NCI-H510A treated with DMSO at 0.1 percent for 48 hours (cell line): ENCODE measurements at places on chromosomes 3 and 15.
A peak's percentile ranks its signal among the peaks of the same experiment; 100 is the strongest.

- no peak for DNase-seq
Measured at GRCh38 chr15:40565333-40566238, 744 bp upstream of the CCDC32 start.

DNA sequence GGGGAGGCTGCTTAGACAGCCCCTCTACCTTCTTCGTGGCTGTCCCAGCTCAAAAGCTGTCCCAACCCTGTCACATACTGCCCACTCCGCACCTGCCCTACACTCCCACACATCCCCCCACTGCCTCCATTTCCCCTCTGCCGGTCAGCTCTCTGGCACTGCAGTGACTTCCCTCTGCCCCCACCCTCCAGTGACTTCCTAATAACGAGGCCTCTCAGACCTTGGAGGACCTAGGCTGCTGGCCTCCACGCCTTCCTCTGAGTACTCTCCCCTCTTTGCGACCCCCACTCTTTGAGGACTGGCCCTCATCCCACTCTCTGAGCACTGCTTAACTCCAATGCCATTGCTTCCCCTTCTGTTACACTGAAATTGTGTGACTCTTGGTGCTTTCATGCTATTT lies 45.3 kb downstream of the KY start:
- DNase-seq = no peak

DNA sequence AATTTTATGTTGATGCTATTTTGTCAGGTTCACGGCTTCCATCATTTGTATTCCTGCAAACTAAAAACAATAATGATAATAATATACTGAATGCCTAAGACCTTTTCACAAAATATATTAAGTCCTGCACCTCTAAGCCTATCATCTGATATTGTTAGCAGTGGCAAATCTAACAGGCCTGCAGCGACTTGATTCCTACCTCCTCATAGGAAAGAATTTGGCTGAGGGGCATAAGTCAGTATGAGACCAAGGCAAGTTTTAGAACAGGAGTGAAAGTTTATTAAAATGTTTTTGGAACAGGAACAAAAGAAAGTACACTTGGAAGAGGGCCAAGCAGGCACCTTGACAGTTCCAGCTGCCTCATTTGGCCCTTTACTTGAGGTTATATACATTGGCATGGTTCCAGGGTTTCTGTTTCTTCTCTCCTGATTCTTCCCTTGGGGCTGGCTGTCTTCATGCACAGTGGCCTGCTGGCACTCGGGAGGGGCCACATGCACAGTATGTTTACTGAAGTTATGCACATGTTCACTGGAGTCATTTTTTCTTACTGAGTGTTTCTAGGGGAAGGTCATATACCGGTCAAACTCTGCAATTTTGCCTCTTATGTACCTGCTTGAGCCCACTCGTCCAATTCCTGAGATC lies 418.1 kb downstream of the EPHA6 start:
- peak; percentile 18 for DNase-seq

GRCh38 chr15:53324061-53324460 lies 435.4 kb downstream of the WDR72 start:
- DNase-seq = no peak

GRCh38 chr3:30908456-30909037 lies 14.1 kb upstream of the GADL1 start:
- DNase-seq = no peak

DNA sequence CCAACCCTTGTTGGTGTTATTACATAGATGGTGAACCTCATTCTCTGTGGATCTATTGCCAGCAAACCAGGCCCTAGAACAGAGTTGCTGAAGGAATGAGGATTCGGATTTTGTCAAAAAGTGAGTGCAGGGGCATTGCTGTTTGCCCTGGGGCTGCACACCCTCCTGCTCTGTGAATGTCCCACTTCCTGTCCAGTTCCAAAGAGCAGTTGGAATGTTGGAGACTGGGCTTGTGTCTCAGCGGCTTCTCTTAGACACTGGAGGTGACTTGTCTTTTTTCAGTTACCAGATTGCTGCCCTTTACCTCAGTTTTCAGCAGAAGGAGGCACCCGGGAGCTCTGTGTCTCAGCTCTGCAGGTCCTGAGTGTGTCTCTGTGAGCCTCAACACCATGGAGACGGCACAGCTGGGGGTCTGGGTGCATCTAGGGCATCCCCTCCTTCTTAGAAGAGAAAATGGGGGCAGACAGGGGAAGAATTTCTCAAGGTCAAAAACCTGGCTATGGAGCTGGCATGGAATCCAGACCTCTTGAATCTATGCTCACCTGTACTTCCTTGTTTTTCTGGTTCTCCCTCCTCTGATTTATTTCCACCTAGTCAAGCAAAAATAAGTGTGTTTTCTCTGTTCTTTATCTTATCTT lies 46.3 kb downstream of the LIMD1 start:
- peak; percentile 14 for DNase-seq

DNA sequence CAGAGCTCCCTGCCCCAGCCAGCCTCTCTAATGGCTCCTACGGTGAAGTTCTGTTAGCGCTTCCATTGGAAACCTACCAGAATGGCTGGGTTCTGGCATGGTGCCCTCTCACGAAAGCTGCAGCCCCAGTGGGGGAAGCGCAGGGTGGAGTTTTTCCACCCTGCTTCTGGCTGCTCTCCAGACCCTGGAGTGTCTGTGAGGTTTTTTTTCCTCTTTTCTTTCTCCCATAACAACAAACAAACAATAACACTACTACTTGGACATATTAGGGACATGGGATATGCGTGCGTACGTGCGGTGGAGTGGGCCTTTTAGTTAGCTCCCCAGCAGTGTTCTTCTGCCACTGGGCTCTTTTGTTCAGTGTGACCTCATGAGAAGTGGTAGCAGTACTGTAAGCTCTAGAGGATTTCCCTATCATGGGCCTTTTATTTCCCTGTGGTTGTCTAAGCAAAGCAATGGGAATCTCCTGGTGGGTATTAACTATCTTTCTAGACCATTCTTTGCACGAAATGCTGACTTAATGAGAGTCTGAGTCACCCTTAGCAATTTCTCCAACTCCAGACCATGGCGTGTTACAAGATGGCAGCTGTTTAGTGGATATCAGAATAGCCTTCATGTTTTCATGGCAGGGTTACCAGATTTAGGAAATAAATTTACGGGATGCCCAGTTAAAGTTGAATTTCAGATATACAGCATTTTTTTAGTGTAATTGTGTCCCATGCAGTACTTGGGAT lies 161.9 kb downstream of the FNDC3B start:
- DNase-seq = peak; percentile 83

- DNase-seq = no peak
Measured at GRCh38 chr3:125433091-125433534, 58.0 kb upstream of the ZNF148 start.

DNA sequence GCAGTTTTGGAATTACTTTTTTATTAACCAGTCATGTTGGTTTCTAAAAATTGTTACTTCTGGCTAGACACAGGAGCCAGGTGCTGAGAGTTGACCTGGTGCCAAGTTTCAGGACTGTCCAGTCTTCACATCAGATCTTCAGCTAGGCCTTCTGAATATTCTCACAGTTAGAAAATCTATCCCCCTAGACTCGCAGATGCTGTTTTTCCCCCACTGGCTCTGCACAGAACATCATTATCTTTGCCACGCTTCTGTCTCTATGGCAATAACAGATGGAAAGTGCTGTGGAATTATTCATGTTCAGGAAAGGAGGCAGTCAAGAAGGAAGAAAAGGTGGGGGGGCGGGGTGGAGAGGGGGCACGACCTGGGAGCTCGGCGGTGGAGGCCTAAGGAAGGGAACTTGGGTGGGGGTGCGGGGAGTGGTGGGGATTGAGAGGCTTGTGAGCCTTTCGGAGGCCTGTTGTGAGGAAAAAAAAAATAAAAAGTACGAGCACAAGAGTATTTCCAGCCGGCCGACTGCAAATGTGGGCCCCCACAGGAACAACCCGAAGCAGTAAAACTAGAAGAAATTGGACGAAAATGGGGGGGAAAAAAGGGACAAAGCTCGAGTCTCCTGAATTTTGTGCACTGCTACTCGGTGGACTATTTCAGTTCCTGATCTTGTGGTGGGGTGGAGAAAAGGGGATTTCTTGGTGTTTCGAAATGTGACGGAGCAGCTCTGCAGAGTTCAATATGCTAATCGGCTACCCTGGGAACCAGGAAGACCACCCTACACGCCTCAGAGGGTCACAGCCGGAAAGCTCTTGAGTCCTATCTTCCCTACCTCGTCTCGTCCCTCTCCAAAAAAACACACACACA lies 1.5 kb upstream of the SKIL start:
- peak; percentile 73 for DNase-seq

DNA sequence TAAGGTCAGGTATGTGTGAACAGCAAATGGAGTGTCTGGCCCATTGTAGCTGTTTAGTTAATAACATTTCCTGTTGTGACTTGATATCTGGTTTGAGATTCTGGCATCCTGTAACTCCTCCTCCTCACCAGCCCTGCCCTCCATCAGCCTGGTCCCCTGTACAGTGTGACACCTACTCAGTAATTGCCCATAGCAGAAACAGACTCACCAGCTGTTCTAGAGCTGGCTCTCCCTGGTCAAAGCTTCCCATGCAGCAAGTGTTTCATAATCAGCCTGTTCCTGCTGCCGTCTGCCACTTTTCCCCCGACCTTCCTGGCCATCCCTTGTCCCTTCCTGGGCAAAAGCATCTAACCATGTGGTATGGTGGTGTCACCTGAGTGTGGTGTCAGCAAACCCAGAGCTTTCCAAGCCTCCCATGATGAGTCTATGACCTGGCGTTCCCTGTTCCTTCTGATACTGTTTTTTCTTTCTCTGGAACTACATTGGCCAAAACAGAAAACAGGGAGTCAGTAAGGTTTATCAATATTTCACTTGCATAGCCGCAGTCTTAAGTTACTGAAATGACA lies 55.4 kb downstream of the B3GALNT1 start:
- DNase-seq = no peak

DNA sequence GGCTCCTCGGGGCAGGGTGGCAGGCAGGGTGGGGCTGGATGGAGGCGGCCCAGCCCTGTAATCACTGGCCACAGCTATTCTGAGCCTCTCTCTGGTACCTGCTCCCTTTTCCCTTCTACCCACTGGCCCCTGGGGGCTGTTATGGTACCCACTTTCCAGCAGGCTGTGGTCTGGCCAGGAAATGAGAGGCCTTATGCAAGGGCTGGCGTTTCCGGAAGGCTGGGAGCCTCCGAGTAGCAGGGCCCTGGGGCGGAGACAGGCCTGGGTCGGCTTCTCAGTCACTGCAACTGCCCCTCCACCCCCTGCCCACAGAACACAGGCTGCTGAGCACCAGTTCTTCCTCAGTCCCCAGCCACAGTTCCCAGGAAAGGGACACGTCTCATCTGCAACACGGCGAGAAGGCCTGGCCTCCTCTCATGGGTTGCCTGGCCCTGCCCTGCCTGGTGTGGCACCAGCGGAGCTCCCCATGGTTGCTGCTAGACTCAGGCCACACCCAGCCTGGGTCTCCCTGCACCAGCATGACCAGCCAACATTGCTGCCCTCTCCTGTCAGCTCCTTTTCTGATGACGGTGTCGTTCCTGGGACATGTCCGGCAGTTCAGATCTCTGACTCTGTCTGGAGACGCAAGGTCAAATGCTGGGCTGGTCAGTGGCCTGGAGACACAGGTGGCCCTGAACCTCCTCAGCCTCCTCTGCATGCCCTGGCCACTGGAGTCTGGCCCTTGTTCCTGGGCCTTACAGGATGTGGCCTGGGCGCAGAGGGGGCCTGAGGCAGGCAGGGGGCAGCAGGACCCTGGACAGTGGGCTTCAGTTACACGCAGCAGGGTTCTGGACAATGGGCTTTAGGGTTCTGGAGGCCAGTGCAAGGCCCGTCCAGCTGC lies 6.5 kb downstream of the CHST13 start:
- no peak for DNase-seq

GRCh38 chr3:186487819-186488218 lies 56.4 kb downstream of the CRYGS start:
- no peak for DNase-seq

DNA sequence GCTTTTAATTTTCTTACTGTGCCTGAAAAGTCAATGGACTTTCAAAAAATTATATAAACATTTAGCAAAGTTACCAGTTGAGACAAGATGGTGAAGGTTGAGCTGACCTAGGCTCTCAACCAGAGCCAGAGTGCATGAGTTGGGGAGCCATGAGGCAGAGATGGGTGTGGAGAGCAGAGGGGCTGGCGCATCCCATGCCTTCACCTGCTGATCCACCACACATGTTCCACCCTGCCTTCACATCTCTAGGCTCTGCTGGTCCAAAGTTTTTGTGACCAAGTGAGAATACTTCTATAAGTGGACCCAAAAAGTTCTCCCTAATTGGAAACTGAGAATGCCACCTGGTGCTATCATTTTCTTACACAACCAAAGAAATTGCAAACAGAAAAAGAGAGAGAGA lies 47.3 kb downstream of the CCR3 start:
- DNase-seq = no peak

DNA sequence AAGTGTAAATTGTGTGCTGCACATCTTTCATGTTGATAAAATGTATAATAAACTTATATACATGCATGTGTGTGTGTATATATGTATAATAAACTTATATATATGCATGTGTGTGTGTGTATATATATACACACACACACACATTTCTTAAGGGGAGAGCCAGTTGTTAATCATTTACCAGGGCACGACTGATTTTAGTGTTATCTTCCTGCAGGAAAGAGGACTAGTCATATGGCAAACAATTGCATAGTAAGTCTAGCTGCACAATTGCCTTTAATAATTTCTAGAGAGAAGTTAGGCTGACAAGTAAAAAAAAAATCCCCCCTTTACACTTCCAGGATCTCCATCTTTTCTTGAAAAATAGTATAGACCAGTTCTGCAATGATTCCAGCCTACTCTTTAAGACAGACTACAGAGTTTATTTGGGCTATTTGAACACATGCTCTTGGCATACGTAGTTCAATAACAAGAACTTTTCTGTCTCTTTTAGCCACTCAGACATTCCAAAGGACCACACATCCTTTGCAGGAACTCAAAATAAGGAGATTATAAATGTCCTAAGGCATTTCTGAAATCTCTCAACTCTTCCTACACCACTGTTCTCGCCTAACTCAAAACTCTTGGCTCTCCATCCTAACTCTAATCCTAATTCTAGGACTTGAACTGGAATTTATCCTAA lies 163.6 kb upstream of the SETMAR start:
- no peak for DNase-seq

DNA sequence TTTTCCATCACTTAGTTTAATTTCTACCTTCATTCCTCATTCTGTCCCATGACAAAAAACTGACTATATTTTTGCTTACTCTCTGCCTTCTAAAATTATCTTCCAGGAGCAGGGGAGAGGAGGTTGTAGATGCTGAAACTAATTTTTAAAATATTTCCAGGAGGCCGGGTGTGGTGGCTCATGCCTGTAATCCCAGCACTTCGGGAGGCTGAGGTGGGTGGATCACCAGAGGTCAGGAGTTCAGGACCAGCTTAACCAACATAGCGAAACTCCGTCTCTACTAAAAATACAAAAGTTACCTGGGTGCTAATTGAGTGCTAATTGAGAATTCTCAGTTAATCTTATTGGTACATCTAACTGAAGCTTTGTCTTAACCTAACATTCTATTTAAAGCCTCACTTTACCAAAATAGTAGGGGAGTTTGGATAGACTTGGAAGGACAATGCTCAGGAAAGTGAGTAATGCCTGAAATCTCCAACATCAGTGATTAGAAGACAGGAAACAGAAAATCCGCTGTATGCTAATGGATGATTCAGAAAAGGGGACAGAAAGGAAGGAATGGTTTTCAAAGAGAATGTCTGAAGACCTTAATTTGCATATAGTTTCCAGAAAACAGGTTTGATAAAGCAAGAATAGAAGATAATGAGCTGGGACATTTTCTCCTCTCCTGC lies 336.1 kb downstream of the GBE1 start:
- DNase-seq = no peak
